ENCODE measurements at places on chromosomes 12 and 14. TPM values are rescaled to one million over a fixed set of nuclear protein-coding genes. Genes with fewer than 3 reads are reported as not detected.

Gene POTEM
- total RNA-seq = not detected

Gene ENDOU
- not detected for total RNA-seq

Gene ZDHHC22
- not detected for total RNA-seq

Gene KCNJ8
- not detected for total RNA-seq

Gene ACRBP
- total RNA-seq = 2.0 TPM

Gene TAS2R10
- 0.22 TPM for total RNA-seq

Gene MYF6
- not detected for total RNA-seq

Gene NPFF
- total RNA-seq = not detected

Gene LRRC10
- not detected for total RNA-seq

Gene TCL1B
- total RNA-seq = not detected

Gene BDKRB1
- not detected for total RNA-seq

Gene GXYLT1
- total RNA-seq = 11.6 TPM

Gene AICDA
- total RNA-seq = 0.18 TPM

Gene BIN2
- 57.3 TPM for total RNA-seq

Gene LBHD2
- not detected for total RNA-seq

Gene TCP11L2
- 11.8 TPM for total RNA-seq

Gene INSM2
- total RNA-seq = not detected

Gene DLGAP5
- 36.0 TPM for total RNA-seq

Gene ETV6
- 51.5 TPM for total RNA-seq

Gene BCL2L2
- total RNA-seq = 1.0 TPM

Gene ABCD2
- 5.0 TPM for total RNA-seq

Gene NINJ2
- total RNA-seq = 4.2 TPM

Gene ALG10
- total RNA-seq = 23.3 TPM

Gene MRPL51
- 327 TPM for total RNA-seq

Gene AKAP3
- total RNA-seq = 2.0 TPM

Gene CCDC177
- total RNA-seq = not detected

Gene CD27
- 110 TPM for total RNA-seq

Gene PTGR2
- total RNA-seq = 3.3 TPM

Gene SLC22A17
- 2.8 TPM for total RNA-seq

Gene PRIMA1
- not detected for total RNA-seq

Gene SLCO1B3
- total RNA-seq = not detected

Gene CMA1
- total RNA-seq = not detected

Gene RFX4
- not detected for total RNA-seq

Gene STON2
- 0.22 TPM for total RNA-seq

Gene SYNDIG1L
- not detected for total RNA-seq

Gene CRIP1
- 463 TPM for total RNA-seq

Gene REC8
- 24.5 TPM for total RNA-seq

Gene JDP2
- 0.53 TPM for total RNA-seq

Gene DTX1
- total RNA-seq = 2.0 TPM

Gene SLC7A7
- total RNA-seq = 0.75 TPM

Gene ALX1
- total RNA-seq = not detected

Gene LUM
- not detected for total RNA-seq

Gene RBP5
- 0.31 TPM for total RNA-seq

Gene HOTAIR
- total RNA-seq = not detected

Gene TAS2R7
- total RNA-seq = not detected

Gene TAS2R19
- 0.88 TPM for total RNA-seq

Gene PROX2
- 0.24 TPM for total RNA-seq

Gene KLHL33
- total RNA-seq = 0.09 TPM

Gene NTS
- not detected for total RNA-seq

Gene SLC6A15
- total RNA-seq = not detected
